GM13977 (cell line): ENCODE measurements at places on chromosomes 2 and 18.
A peak's percentile ranks its signal among the peaks of the same experiment; 100 is the strongest.

- no peak for DNase-seq
These were observed 18.9 kb downstream of the SNORC start for GRCh38 chr2:232888839-232889529.

DNA sequence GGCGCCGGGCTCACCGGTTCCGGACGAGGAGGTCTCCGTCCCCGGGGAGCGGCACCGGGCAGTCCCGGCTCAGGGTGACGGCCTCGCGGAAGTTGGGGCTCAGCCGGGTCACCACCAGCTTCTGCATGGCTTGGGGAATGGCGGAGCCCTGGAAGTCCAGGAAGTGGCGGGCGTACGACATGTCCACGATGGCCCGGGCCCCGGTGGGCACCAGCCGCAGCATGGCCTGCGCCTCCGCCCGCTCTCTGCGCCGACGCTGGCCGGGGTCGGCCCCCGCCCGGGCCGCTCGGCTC is 157 bp downstream of the PTGR3 start:
- no peak for DNase-seq

DNA sequence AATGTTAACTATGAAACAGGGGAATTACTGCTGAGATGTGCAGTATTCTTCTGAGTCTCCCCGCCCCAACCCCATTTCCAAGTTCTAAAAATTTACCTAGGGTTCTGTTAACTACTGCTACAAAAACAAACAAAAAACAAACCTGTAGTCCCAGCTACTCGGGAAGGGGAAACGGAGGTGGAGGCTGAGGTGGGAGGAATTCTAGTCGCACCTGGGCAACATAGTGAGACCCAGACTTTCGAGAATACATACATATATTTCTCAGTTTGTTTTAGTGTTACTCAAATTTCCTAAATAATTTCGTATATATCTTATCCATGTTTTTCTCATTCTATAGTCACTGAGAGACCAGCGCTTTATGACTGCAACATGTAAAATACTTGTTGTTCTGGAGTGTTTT is 989 bp downstream of the STAM2 start:
- DNase-seq, result no peak

DNA sequence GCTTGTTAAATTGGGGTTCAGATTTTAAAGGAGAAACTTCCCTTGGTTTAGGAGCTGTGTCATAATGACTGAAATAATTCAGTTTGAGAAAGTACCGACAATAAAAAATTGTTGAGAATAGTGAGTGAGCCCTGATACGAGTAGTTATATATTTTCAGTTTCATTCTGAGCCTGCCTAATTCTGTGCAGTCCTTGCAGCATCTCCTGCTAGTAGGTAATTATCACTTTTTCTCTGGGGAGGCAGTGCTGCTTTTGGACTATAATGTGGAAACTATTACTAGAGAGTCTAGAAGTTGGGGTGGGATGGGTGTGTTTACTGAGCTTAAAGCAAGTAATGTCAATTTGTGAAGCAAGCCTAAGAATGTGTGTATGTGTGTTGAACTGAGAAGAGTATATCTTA is 21.7 kb downstream of the ZNF638 start:
- DNase-seq, result peak; percentile 33

GRCh38 chr2:65420712-65421431 is 11.5 kb downstream of the SPRED2 start:
- DNase-seq, result peak; percentile 51
